ENCODE measurements at places on chromosomes 7 and 10.

DNA sequence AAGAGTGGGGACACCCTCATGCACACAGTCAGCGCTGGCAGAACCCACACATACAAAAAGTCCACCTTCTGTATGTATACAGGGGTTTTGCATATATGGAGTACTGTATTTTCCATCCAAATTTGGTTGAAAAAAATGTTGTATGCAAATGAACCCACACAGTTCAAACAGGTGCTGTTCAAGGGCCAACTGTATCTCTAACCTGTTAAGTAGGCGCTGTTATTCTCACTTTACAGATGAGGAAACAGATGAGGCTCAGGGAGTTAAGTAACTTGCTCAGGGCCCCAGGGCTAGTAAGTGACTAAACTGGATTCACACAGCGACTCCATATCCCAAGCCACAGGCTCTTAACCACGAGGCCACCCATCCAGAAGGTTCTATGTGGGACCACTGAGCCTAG lies 69.9 kb downstream of the C10orf105 start:
- no peak for DNase-seq

- no peak for DNase-seq
These were observed 32.5 kb downstream of the CDCA7L start for GRCh38 chr7:21912931-21913780.

DNA sequence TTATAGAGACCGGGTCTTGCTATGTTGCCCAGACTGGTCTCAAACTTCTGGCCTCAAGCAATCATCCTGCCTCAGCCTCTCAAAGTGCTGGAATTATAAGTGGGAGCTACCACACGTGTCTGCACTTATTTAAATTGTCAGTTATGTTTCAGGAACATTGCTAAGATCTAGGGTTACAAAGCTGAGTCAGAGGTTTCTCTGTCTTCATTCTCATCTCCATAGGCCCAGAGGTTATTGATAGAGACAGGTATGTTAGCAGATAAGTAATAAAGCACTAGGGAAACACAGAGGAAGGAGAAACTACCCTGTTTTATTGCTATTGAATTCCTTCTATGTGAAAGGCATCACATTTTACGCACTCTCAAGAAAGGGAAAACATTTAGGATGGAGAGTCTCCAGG lies 214.1 kb downstream of the REEP3 start:
- no peak for DNase-seq

DNA sequence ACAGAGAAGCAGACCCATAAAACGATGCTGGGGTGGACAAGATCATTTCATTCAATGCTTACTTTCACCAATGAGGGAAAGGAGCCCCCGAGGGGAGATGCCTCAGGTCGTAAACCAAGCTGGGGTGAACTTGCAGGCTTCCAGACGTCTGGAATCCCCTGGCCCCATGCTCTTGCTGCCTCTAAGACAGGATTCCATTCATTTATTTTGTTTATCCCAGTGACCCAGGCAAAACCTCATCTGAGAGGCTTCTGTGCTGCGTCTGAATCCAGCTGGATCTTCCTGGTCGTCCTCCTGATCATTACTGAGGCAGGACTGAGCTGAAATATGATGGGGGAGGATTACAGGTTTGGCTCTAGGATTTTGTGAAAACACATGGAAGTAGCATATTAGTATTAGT lies 182.9 kb downstream of the MYOF start:
- no peak for DNase-seq

DNA sequence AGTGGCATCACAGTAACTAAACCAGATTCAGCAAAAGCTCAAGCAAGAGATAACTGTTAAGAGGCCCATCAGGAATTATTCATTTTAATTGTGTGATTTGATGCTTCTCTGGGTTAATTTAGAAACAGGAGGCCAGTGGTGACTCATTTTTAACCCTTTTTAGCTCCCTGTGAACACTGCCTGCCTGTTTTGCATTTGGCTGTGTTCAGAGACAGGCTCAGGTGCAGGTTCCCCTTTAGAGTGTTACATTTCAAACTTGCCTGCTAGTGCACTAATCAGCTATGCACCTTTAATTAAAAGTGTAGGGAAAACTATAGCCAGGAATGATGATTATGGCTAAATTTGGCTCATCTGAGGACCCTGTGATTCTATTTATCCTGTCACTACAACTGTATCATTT lies 6.5 kb downstream of the STAMBPL1 start:
- no peak for DNase-seq
